Airway epithelial cell (primary cell): ENCODE measurements at places on chromosomes 7 and 10. TPM values are rescaled to one million over a fixed set of nuclear protein-coding genes. Genes with fewer than 3 reads are reported as not detected.

CH25H gene
- 0.33 TPM in 1 of 2 replicates, not detected in the other for total RNA-seq

RAPGEF5 gene
- total RNA-seq: 1.5 and 3.3 TPM in 2 replicates

TLX1 gene
- total RNA-seq: 0.65 and 2.2 TPM in 2 replicates

ERVW-1 gene
- total RNA-seq: not detected in 2 replicates

GNAT3 gene
- total RNA-seq: not detected in 2 replicates

MMD2 gene
- not detected in 2 replicates for total RNA-seq

TRPV5 gene
- total RNA-seq: not detected in 2 replicates

NCF1 gene
- total RNA-seq: 2.1 and 2.7 TPM in 2 replicates

LIPK gene
- 1.4 and 1.9 TPM in 2 replicates for total RNA-seq

UNCX gene
- not detected in 2 replicates for total RNA-seq
